CD4-positive, alpha-beta memory T cell (primary cell): ENCODE measurements at places on chromosomes 11 and 22. TPM values are rescaled to one million over a fixed set of nuclear protein-coding genes. Genes with fewer than 3 reads are reported as not detected.

DNA sequence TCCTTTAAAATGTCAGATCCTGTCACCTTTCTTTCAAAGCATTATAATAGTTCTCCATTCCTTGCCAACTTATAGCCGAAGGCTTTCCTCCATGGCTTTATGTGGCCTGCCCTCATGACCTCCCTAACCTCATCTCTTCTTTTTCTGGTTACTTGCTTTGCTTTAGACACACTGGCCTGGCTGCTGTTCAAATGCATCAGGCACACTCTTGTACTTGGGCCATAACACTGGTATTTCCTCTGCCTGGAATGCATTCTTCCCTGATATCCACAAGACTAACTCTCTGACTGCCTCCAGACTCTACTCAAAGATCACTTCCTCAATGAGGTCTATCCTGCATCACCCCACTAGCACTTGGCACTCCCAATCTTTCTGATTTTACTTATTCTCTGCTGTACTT, 710.3 kb downstream of the KCNA4 start:
- no peaks in the 10 kb centered on the region for H3K4me1 ChIP-seq
- H3K36me3 ChIP-seq: no peaks in the 10 kb centered on the region
- no peak overlapping the region for H3K27ac ChIP-seq
- no peak for DNase-seq

- H3K27me3 ChIP-seq: no peaks in the 10 kb centered on the region
- H3K27ac ChIP-seq: peak overlapping the region; percentile 81
- H3K4me3 ChIP-seq: peak overlapping the region; percentile 99
- H3K4me1 ChIP-seq: peaks cover 26% of the 10 kb centered on the region
Measured at GRCh38 chr11:6682591-6682935, 577 bp downstream of the MRPL17 start.

The ADM gene
- polyA plus RNA-seq: 0.31 TPM

DNA sequence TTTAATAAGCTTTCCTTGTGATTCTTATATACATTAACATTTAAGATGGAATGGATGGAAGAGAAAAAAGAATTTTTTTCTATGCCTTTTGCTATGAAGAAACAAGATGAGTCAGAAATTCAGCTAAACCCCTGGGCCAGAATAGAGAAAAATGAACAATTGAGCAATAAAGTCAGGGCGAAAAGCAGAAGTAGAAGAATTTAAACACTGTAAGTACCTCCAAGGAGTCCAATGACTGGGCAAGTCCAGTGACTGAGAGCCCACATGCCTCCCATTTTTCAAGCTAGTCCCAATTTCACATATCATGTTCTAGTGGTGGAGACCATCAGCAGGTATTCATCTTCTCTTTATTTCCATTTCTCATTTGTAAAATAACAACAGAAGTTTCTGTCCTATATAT, 18.6 kb upstream of the APLP2 start:
- no peak overlapping the region for H3K27ac ChIP-seq
- H3K4me1 ChIP-seq: no peaks in the 10 kb centered on the region
- no peak for DNase-seq
- H3K27me3 ChIP-seq: no peaks in the 10 kb centered on the region
- no peaks in the 10 kb centered on the region for H3K36me3 ChIP-seq
- no peak overlapping the region for H3K4me3 ChIP-seq

- no peak overlapping the region for H3K4me3 ChIP-seq
- no peaks in the 10 kb centered on the region for H3K4me1 ChIP-seq
- H3K36me3 ChIP-seq: no peaks in the 10 kb centered on the region
- DNase-seq: no peak
Measured at GRCh38 chr11:103987629-103988594, 48.5 kb upstream of the DDI1 start.

DNA sequence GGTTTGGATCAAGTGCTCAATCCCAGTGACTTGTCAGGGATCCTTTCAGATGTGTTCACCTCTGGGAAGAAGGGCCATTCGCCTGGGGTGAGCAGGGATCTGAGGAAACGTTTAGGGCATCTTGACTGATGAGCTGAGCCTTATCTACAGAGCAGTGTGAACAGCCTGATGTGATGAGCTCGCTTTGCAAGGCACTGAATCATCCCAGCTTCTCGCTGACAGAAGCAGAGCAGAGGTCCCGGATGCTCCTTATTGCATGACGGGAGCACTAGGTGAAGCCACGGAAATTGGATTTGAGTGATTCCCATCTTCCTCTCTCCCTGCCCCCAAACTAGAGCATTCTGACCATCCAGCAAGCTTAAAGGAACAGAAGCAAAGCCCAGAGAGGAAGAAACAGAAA, 46.5 kb downstream of the SEZ6L start:
- no peak overlapping the region for H3K4me3 ChIP-seq
- H3K27me3 ChIP-seq: no peaks in the 10 kb centered on the region
- no peak overlapping the region for H3K27ac ChIP-seq
- no peaks in the 10 kb centered on the region for H3K4me1 ChIP-seq
- H3K36me3 ChIP-seq: no peaks in the 10 kb centered on the region
- DNase-seq: no peak

The RCOR2 gene
- not detected for polyA plus RNA-seq

The CNGA4 gene
- polyA plus RNA-seq: not detected

The KDELR3 gene
- polyA plus RNA-seq: 0.24 TPM

- H3K36me3 ChIP-seq: peaks cover 49% of the 10 kb centered on the region
- peaks cover 49% of the 10 kb centered on the region for H3K4me1 ChIP-seq
- no peak overlapping the region for H3K4me3 ChIP-seq
- H3K27ac ChIP-seq: peak overlapping the region; percentile 90
Measured at GRCh38 chr11:6482441-6482840, 1.1 kb downstream of the TIMM10B start.

The TIGD3 gene
- not detected for polyA plus RNA-seq

GRCh38 chr22:23265368-23265700, 85.0 kb downstream of the BCR start:
- H3K4me3 ChIP-seq: no peak overlapping the region
- no peak for DNase-seq
- H3K36me3 ChIP-seq: peaks cover 35% of the 10 kb centered on the region
- H3K27me3 ChIP-seq: no peaks in the 10 kb centered on the region
- no peak overlapping the region for H3K27ac ChIP-seq
- no peaks in the 10 kb centered on the region for H3K4me1 ChIP-seq

The TPBGL gene
- polyA plus RNA-seq: 0.10 TPM

The KDM4E gene
- not detected for polyA plus RNA-seq

- no peak for DNase-seq
- no peak overlapping the region for H3K4me3 ChIP-seq
- no peaks in the 10 kb centered on the region for H3K4me1 ChIP-seq
- no peaks in the 10 kb centered on the region for H3K27me3 ChIP-seq
- H3K27ac ChIP-seq: no peak overlapping the region
Measured at GRCh38 chr11:81174646-81175330, 1558.9 kb downstream of the FAM181B start.

DNA sequence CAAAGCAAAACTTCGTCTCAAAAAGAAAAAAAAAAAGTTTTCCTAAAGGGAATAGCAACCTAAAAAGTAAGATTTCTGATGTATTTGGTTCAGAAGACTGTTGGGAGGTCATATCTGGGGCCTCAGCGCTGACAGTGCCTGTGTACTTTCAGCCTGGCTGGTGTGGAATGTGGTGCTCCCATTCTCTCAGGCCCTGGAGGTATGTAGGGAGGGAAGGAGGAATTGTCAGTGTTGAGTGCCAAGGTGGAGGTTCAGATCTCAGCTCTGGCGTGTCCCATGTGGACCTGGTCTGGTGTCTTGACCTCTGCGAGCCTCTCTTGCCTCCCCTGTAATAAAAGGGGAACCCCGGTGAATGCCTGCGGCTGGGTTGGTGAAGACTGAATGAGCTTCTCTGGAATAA, 22.4 kb downstream of the PRR5 start:
- H3K36me3 ChIP-seq: peaks cover 4% of the 10 kb centered on the region
- no peaks in the 10 kb centered on the region for H3K27me3 ChIP-seq
- no peak for DNase-seq
- H3K27ac ChIP-seq: no peak overlapping the region

DNA sequence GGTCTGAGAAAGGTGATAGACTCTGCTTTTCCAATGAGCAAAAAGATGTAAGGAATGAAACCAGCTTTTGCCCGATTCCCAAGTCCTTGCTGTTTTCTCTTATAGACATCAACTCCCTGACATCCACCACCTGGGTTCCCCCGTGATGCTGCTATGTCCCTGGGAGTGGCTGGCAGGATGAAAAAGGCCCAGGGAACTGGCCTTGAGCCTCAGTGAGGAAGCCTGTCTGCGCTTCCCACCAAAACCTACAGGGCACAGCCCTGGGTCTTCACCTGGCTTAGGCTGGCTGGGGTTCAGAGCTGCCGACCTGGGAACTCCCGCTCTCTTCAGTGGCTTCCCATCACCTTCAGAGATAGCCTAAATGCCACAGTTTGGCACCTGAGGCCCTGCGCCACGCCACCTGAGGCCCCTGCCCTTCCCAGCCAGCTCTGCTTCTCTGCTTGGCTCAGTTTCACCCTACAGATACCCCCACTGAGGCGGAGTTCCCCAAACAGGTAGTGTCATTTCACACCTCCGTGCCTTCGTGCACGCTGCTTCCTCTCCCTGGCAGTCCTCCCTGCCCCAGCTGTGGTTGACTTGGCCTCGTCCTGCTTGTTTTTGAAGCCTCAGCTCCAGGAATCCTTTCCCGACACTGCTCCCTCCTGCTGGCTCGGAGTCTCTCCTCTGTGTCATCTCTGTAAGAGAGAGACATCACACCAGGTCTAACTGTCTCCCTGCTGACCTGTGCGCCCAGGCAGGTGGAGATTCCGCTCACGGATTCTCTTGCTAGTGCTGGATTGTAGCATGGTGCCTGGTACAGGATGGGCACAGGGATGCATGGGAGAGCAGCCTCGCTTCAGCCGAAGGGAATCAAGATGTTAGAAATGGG, 10.7 kb downstream of the SLC37A2 start:
- no peak for DNase-seq
- H3K27me3 ChIP-seq: no peaks in the 10 kb centered on the region
- no peaks in the 10 kb centered on the region for H3K4me1 ChIP-seq
- H3K36me3 ChIP-seq: no peaks in the 10 kb centered on the region
- H3K4me3 ChIP-seq: no peak overlapping the region
- H3K27ac ChIP-seq: no peak overlapping the region

The ST14 gene
- not detected for polyA plus RNA-seq

DNA sequence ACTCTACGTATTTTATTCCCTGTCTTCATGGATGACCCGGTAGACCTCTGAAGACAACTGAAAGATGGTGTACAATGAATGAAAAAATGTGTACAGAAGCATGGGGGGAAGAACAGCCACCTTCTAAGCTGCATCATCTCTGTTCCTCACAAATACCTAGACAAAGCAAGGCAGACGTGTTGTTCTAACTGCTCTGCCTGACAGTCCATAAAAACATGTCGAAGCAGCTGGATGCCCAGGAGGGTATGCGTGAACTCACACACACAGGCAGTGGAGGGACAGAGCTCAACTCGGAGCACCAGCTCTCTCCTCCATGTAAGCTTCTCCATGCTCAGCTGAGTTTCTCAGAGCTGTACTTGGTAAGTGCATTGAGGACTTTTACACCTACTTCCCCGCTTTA, 327.4 kb downstream of the CTTN start:
- no peaks in the 10 kb centered on the region for H3K36me3 ChIP-seq
- H3K4me3 ChIP-seq: no peak overlapping the region
- no peak for DNase-seq
- no peaks in the 10 kb centered on the region for H3K27me3 ChIP-seq

GRCh38 chr22:35115515-35115914, 49.6 kb downstream of the ISX start:
- no peak overlapping the region for H3K4me3 ChIP-seq
- no peaks in the 10 kb centered on the region for H3K36me3 ChIP-seq
- no peak overlapping the region for H3K27ac ChIP-seq
- H3K27me3 ChIP-seq: no peaks in the 10 kb centered on the region
- H3K4me1 ChIP-seq: no peaks in the 10 kb centered on the region

DNA sequence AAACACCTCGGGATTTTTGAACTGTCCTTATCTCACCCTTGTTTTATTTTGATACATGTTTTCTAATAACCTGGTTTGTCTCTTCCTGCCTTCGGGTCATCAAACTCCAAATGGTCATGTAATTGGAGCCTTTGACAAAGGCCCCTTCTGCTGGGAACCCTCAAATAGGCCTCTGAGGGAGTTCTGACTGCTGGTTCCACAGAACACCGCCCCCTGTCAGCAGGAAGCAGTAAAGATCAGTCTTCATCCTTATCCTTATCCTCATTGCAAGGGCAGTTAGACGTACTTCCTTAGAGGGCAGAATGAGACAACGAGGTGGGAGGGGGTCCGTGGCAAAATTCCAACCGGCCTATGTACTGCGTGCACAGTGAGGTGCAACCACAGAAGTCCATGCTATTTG, 12.1 kb downstream of the TRIM51 start:
- no peak for DNase-seq
- no peaks in the 10 kb centered on the region for H3K36me3 ChIP-seq
- H3K27me3 ChIP-seq: no peaks in the 10 kb centered on the region
- no peak overlapping the region for H3K4me3 ChIP-seq
- no peaks in the 10 kb centered on the region for H3K4me1 ChIP-seq
- H3K27ac ChIP-seq: no peak overlapping the region

GRCh38 chr11:8101421-8101820, 20.4 kb downstream of the TUB start:
- H3K27ac ChIP-seq: no peak overlapping the region
- no peaks in the 10 kb centered on the region for H3K4me1 ChIP-seq
- H3K36me3 ChIP-seq: no peaks in the 10 kb centered on the region
- H3K27me3 ChIP-seq: no peaks in the 10 kb centered on the region
- no peak for DNase-seq

The ZFPL1 gene
- 31.0 TPM for polyA plus RNA-seq

GRCh38 chr11:6497069-6497839, at the start of gene DNHD1:
Gene DNHD1 (plus strand): TSS chr11:6497280. CDS start chr11:6498216, 936 bp downstream.
- no peak within 1 kb of the TSS for H3K27ac ChIP-seq
- DNase-seq: no peak
- H3K4me1 ChIP-seq: no peaks in the 10 kb centered on the region
- no peak within 1 kb of the TSS for H3K4me3 ChIP-seq
- H3K36me3 ChIP-seq: peaks cover 11% of the 10 kb centered on the region
- H3K27me3 ChIP-seq: no peaks in the 10 kb centered on the region

The OR10S1 gene
- not detected for polyA plus RNA-seq

The A4GALT gene
- polyA plus RNA-seq: not detected

The LDHAL6A gene
- polyA plus RNA-seq: not detected

- DNase-seq: no peak
- H3K4me3 ChIP-seq: no peak overlapping the region
- no peaks in the 10 kb centered on the region for H3K27me3 ChIP-seq
- no peaks in the 10 kb centered on the region for H3K4me1 ChIP-seq
- H3K27ac ChIP-seq: no peak overlapping the region
- H3K36me3 ChIP-seq: no peaks in the 10 kb centered on the region
Measured at GRCh38 chr11:15852179-15852578, 504.2 kb downstream of the SOX6 start.

DNA sequence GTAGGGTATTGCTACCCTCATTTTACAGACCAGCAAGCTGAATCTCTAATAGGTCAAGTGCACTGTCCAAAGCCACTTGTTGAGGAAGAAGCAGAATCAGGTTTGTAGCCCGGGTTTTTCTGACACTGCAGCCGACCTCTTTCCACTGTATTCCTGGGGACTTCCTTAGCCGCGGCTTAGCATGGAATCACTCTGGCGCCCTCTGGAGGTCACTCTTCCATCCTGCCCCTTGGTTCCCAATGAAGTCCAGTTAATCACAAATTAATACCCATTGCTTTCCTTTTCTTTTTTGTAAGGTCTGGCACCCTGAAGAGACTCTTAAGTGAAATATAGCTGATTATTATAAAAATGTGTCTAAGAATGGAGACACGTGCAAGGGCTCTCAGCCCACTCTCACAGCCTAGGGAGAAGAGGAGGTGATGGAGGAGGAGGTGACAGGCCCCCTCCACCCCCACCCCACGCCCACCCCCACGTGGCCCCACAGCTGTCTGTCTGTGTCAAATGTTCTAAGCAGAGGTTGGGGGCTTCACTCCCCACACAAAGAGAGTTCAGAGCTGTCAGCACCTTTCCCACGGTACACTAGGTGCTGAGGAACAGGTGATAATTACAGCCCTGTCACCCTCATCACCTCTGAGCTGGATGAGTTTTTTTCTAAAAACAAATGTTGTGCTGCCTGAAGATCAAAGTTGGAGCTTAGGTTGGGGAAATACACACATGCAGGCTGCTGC, 57.7 kb upstream of the DRD2 start:
- H3K27ac ChIP-seq: no peak overlapping the region
- no peaks in the 10 kb centered on the region for H3K36me3 ChIP-seq
- no peak overlapping the region for H3K4me3 ChIP-seq
- H3K4me1 ChIP-seq: no peaks in the 10 kb centered on the region

The IRF7 gene
- 37.4 TPM for polyA plus RNA-seq
